ENCODE measurements at places on chromosomes 13 and 19.

DNA sequence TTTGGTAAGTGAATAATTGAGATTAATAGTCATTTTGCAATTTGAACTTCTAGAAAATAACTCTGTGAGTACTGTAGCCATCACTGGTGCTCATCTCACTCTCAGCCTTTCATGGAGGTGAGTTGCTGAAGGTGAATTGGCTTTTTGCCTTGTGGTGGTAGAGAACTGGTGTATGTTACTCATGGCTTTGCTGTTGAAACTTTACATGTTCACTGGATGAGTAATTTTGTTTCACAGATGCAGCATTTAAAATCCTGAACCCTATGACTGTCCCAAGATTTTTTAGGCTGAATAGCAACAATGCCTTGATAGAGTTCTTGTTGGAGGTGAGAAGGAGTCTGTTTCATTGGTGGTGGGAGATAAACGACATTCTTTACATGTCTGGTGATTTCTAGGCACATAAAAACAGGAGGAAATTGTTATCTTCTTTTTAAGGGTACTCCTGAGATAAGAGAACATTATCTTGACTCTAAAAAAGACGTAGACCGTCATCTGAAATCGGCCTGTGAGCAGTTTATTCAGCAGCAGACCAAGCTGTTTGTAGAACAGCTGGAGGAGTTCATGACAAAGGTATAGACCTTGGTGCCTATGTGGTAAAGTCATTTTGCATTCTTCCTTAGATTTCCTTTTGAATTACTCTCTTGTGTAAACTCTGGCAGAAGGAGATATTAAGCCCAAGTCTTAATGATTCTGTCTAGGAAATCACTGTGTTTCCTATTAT lies 53.9 kb downstream of the COG3 start:
- peak; percentile 41 for DNase-seq

DNA sequence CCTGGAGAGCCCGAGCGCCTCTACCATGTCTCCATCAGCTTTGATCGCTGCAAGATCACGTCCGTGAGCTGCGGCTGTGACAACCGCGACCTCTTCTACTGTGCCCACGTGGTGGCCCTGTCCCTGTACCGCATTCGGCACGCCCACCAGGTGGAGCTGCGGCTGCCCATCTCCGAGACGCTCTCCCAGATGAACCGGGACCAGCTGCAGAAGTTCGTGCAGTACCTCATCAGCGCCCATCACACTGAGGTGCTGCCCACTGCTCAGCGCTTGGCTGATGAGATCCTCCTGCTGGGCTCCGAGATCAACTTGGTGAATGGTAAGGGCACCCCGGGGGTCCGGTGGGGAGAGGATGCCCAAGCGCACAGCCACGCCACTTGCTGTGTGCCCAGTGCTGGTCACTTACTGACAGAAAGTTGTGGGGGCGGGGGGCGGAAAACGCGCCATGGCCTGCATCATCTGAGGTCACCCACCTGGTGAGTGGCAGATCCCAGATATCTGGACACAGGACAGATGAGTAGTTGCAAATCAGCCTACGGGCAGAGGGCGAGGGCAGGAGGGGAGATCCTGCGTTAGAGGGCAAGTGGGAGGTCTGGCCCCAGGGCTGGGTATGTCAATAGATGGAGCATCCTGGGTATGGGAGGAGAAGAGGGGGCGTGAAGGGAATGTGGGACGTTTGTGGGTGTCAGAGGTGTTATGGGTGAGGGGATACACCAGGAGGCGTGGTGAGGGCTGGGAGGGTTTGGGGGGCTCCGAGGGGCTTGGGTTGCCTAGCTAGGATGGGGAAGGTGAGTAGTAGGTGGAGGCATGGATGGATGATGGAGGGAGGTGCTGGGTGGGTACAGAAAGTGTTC lies 9.8 kb downstream of the ZSWIM4 start:
- DNase-seq, result no peak

- no peak for DNase-seq
Observed at GRCh38 chr13:44346534-44346933, 27.1 kb upstream of the SERP2 start.

DNA sequence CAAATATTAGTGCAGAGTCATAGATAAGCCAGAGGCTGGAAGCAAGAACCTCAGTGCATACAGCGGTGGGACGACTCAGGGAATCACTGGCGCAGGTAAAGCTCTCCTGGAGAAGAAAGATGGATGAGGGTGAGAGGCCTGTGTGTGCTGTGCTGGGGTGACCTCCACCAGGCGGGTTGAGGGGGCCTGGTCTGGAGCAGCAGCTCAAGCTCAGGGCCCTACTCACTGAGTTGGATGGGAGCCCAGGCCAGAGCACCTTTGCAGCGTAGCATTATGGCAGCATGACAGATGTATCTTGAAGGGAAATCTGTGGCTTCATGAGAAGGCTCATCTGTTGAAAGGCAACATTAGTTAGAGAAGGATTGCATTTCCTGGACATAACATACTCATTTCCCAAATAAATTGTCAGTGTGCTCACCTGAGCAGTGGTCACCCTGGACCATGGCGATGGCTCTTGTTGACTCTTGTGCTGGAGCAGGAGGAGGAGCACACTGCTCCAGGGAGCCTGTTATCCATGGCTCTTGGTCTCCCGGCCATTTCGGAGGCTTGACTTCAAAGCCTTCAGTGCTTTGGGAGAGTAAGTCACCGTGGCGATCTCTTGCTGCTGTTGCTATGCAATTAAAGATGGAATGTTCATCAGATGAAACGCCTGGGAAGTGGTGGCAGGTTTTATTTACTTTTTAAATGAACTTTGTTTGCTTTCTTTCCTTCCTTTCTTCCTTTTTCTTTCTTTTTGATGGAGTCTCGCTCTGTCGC lies 25.0 kb downstream of the HNRNPM start:
- no peak for DNase-seq

GRCh38 chr13:34772206-34772605 lies 169.9 kb upstream of the NBEA start:
- DNase-seq, result no peak
